Adrenal gland (tissue), 19 donors: ENCODE measurements at places on chromosomes 13 and 19.

DNA sequence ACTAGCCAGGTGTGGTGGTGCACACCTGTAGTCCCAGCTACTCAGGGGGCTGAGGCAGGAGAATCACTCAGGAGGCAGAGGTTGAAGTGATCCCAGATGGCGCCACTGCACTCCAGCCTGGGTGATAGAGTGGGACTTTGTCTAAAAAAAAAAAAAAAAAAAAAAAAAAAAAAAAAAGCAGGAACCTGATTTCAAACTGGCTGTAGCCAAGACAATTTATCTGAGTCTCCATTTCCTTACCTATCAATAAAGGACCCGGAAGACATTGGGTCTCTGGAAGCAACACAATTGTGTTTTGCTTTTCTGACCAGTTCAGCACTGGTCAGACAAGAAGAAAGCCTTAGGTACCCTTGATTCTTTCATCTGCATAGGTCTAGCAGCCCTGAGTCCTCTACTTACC is 491.0 kb downstream of the TBC1D4 start:
- no peak for DNase-seq

GRCh38 chr19:38361633-38362075 is 12.7 kb upstream of the PSMD8 start:
- peak; percentile 65 for DNase-seq

GRCh38 chr19:8575467-8575997 is 1.7 kb downstream of the MYO1F start:
- DNase-seq = no peak

DNA sequence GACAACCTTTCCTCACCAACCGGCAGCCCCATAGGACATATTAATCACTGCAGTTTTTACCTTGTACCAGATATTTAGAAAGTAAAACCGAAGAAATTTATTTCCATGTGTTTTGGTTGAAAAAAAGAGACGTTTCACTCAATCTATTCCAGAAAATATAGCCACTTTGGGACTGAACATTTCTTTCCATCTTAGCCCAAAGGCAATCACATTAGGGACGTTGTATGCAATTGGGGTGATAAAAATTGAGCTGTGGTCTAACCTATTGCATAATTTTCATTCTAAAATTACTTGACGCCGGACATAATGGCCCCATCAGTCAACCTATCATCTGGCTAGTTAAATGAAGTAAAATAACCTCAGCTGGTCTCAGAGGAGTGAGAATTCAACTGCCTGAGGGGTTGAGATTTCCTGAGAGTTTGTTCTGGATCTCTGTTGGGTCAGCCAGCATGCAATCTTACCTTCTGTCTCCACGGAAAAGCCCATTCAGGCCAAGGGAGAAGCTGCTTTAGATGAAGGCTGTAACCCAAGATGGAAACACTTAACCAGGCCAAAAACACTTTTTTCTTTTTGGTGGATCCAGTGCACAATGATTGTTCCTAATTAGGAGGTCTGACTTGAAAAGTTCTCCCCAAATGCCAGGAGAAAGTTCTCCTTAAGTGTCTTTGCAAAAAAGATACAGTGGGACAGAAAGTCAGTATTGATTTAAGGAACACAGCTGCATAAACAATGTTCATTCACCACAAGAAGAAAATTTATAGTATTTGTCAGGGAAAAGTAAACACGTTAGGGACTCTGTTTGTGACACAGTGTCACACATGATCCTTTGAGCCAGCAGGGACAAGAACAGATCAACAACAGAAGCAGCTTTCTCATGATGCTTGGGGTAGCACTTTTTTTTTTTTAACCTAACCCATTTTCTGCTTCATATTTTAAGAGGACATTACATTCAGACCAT is 34.1 kb downstream of the DLEU7 start:
- DNase-seq = no peak
